Activated CD8-positive, alpha-beta T cell treated with anti-CD3 and anti-CD28 coated beads, Interleukin-2, amount 10 ng/mL, durations not matched to agents 7 days and 5 days (primary cell): ENCODE measurements at places on chromosomes 5 and 9. TPM values are rescaled to one million over a fixed set of nuclear protein-coding genes. Genes with fewer than 3 reads are reported as not detected.
A peak's percentile ranks its signal among the peaks of the same experiment; 100 is the strongest.

The SREK1 gene
- 62.3 TPM for total RNA-seq

DNA sequence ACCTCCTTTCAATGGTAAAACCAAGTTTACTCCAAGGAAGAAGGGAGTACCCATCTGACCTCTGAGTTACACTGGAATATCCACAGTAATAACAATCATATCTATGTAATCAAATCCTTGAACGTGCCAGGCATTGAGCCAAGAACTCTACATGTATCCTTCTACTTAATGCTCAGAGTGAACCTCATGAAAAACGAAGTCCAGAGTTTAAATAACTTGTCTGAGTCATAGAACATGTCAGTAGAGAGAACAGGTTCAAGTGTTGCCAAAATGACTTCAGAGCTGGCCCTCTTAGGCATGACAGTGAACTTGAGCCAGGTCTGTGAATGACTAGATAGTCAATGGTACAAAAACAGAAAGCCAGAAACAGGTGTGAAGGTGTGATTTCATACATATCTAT lies 164.1 kb upstream of the ZNF618 start:
- DNase-seq, result peak; percentile 6

- DNase-seq, result no peak
Measured at GRCh38 chr5:103402851-103403250, 144.3 kb downstream of the MACIR start.

GRCh38 chr5:27015758-27016157 lies 22.6 kb downstream of the CDH9 start:
- no peak for DNase-seq

The FBXO4 gene
- total RNA-seq, result 14.4 TPM

The PAEP gene
- not detected for total RNA-seq

The NOXA1 gene
- 0.52 TPM for total RNA-seq

- DNase-seq, result no peak
Measured at GRCh38 chr5:155936520-155937406, 390.2 kb upstream of the SGCD start.

DNA sequence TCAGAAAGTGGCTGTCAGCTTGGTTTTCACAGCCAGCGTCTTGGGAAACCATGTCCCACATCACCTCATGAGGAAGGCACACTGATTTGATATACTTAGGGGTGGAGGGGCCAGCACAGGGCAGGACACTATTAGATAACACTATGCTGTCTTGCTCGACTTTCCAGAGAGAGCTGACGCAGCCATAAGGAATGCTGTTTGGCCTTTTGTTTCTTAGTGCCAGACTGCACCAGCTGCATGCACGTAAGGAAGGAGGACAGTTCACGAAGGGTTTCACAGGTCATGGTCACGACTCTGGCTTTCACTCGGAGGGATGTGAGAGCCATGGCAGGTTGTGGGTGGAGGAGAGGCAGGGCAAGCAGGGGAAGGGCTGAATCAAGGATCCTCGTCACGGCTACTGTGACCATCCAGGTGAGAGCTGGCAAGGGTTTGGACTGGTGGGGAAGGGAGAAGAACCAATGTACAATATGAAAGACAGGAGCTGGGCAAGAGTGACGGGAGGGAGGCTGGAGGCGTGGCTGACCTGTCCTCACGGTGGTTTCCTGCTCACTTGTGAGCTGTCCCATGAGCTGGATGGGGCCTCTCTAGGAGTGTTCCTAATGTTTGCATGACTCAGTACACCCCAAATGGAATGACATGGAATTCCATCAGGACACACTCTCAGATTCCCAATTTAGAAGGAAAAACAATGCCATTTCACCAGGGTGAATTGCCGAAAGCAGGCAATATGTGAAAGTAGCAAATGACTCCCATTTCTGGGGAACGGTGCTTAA lies 61.7 kb downstream of the OTULIN start:
- DNase-seq, result no peak

- no peak for DNase-seq
Measured at GRCh38 chr5:87944553-87945285, 323.9 kb downstream of the TMEM161B start.

DNA sequence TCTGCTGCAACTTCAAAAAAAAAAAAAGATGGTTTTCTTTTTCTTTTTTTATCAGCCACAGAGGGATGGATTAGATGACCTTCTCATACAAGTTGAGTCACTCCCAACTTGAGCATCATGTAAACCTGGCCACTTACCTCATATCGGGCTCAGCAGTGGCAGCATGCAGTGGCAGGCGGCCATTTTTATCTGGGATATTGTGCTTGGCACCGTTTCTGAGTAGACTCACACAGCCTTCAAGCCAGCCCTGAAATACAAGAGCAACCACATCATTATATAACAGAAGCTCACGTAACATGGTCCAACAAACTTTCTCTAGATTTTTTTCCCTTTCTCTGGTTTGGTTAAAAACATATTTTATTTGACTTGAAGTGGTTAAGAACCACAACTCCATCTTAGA lies 62.6 kb downstream of the ANKRD55 start:
- DNase-seq, result no peak

DNA sequence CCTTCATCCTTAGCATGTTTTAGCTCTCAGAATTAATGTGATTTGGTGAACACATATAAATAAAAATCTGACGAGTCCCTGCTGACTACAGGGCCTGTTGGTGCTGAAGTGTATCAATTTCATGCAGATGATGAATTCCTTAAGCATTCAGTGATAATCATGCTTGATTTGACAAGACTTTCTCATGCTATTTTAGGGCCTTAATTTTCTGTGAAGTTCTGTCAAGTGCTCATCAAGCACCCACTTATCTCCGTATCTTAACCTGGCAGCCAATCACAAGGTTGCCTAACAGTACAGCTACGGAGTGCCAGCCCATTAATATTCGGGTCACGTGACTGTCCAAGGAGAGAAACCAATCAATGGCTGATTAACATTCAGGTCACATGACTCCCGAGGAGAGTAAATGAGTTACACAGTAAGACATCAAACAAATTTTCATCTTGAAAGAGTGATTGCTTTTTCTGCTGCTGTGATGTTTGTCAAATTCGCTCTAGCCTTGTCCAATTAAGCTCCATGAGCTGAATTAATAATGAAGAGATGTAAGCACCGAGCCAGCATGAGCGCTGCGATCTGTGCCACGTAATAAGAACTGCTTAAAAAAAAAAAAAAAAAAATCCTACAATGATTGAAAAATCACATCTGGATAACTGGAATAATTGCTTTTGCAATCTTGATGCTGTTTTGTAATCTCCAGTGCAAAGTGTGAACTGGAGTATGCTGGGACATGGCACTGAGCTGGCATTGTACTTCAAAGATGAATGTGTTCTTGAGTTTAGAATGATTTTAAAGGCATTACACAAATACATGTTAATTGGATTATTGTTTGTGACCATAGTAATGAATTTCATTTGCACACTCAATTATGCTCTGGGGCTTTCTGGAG lies 104.3 kb upstream of the SPATA31D4 start:
- DNase-seq, result no peak

The MGAT4B gene
- total RNA-seq, result 85.9 TPM

The QRFP gene
- not detected for total RNA-seq

- DNase-seq, result no peak
Measured at GRCh38 chr9:119304555-119304954, 64.7 kb downstream of the BRINP1 start.

- DNase-seq, result no peak
Measured at GRCh38 chr9:115756736-115757135, 396.9 kb upstream of the PAPPA start.

The PCDHB7 gene
- total RNA-seq, result not detected

The COQ4 gene
- 31.8 TPM for total RNA-seq

- peak; percentile 73 for DNase-seq
Measured at GRCh38 chr9:2655411-2655901, 33.9 kb downstream of the VLDLR start.

The GPR150 gene
- total RNA-seq, result 0.74 TPM

DNA sequence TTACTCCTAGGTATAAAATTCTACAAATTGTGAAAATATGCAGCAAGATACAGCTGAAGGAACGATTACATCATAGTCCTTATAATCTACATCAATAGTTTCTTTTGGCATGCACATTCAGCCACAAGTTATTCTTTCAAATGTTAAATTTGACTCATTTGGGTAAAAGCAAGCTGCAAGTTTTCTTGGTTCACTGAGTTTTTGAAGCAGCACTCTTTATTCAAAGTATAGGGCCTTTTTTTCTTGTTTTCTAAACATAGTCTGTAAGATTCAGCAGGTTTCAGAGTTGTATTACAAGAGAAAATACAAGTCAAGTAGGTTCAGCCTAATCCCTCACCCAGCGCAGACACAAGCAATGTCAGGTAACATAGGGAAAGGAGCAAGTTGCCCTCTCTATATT lies 981.5 kb downstream of the PTPRD start:
- DNase-seq, result no peak

DNA sequence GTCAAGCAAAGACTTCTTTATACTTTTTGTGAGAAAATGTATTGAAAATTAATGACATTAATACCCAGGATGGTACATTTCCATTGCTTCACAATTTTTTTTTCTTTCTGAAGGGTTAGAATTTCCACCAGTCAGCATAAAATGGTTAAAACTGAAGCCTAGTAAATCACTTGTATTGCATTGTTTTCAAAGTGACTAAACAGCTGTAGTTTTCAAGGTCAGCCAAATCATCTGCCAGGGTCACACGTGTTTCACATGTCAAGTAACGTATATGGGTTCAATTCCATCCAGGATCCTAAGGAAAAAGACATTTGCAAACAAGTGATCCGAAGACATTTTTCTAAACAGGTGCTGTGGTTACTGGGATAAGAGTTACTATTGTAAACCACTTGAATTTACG lies 574.2 kb downstream of the RAB3C start:
- DNase-seq, result no peak

DNA sequence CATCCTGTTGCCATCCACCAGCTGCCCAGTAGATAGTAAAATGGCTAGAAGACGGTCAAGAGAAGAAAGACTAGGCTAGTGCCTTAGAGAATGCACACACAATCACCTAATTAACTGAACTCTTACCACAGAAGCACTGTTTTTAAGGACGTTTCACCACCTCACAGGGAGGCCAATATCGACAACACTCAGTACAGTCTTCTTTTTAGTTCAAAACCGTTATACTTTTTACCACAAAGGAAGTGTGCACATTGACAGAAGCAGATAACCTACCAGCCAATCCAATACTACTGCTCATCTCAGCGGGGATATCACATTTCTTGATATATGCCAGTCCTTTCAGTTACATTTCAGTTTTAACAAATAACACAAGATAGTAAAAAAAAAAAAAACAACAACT lies 122.3 kb downstream of the GNAQ start:
- peak; percentile 46 for DNase-seq

The GRIN1 gene
- not detected for total RNA-seq

- DNase-seq, result no peak
Measured at GRCh38 chr9:3500044-3500443, 25.8 kb downstream of the RFX3 start.

The TYRP1 gene
- total RNA-seq, result not detected
